ENCODE measurements at places on chromosomes 16 and 17.

DNA sequence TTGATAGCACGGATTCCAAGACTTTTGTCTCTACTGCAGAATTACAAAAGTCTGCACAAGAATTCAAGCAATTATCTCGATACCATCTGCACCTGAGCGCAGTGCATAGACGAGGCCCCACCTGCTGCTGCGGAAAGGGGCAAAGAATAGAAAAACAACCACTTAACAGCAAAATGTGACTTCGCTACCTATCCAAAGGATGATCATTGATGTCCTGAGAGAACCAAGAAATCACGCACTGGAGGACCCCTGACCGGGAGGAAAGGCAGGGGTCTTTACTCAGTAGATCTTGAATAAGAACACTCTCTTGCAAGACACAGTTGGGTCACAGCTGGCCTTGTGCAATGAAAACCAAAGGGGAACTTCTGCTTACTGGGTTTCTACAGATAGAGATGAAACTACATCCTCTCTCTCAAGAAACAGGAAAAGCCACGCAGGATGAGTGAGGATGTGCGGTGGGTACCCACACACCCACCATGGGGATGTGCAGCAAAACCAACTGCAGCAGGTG lies 147.4 kb upstream of the RPH3AL start:
- DNase-seq: no peak

- no peak for DNase-seq
Measured at GRCh38 chr16:86219655-86220445, 290.5 kb upstream of the FOXF1 start.

- DNase-seq: no peak
Measured at GRCh38 chr17:17019430-17019762, 22.9 kb upstream of the MPRIP start.

GRCh38 chr16:79429381-79430190 lies 171.0 kb downstream of the MAF start:
- DNase-seq: no peak

DNA sequence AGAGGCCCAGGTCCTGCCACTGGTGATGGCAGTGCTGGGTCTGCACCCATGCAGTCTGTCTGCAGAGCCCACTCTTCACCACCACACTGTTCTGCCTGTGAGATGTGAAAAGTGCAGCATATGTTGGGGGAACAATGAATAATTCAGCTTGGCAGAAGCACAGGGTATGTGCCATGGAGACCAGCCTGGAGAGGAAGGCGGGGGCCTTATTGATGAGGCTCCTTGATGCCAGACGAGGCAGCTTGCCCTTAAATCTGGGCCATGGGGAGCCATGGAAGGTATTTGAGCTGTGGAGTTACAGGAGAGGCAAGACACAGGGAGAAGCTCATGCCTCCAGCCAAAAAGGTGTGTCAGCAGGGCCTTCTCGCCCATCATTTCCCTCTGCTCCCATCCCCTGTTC lies 124.7 kb downstream of the C16orf78 start:
- no peak for DNase-seq

GRCh38 chr17:61064087-61064951 lies 335.3 kb upstream of the TBX2 start:
- no peak for DNase-seq

GRCh38 chr17:13337864-13338371 lies 263.8 kb downstream of the HS3ST3A1 start:
- no peak for DNase-seq

DNA sequence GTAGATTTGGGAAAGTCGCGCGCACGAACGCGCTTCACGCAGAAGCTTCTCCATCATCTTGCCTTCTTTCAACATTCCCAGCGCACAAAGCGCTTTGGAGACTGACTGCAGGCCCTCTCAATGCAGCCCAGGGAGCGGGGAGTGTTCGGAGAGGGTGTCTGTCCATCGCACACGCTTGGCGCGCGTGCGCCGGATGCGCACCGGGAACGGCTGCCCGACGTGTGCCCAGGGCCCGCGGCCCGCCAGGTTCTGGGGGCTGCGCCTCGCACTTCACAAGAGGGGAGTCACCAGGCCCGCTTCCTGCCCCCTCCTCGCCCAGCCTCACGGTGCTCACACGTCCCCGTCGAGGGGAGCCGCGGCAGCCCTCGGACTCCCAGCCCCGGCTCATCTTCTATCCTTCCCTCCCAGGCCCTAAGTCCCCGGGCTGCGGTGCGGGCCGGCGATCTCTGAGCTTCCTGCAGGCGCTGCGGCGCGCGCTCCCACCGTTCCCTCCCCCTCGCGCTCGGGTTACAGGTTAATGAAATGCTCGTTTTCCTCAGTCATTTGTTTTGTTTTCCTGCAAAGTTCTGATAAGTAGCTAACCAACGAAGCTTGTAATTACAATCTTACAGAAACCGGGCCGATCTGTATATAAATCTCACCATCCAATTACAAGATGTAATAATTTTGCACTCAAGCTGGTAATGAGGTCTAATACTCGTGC lies 2.8 kb upstream of the IRX3 start:
- no peak for DNase-seq

- no peak for DNase-seq
Measured at GRCh38 chr17:61593426-61593825, 2.4 kb upstream of the NACA2 start.

DNA sequence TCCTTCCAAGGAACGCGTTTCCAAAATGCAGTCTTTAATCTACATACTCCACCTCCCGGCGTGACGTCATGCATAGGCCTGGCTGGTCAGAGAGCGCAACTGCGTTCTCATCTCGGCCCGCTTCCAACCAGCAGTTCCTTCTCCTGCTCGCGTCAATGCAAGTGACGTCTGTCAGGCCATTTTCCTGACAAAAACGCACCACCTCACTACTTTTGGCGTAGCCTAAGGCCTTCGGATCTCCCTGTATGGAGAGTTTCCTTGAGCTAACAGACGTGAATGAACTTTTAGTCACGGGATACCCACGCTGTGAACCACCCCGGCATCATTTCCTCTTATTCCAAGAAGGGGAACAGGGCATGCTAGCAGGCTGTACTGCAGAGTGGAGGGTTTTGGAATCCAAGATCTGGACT lies 25.0 kb downstream of the TEX14 start:
- DNase-seq: peak; percentile 9

GRCh38 chr16:20369452-20370054 lies 17.0 kb upstream of the UMOD start:
- no peak for DNase-seq

DNA sequence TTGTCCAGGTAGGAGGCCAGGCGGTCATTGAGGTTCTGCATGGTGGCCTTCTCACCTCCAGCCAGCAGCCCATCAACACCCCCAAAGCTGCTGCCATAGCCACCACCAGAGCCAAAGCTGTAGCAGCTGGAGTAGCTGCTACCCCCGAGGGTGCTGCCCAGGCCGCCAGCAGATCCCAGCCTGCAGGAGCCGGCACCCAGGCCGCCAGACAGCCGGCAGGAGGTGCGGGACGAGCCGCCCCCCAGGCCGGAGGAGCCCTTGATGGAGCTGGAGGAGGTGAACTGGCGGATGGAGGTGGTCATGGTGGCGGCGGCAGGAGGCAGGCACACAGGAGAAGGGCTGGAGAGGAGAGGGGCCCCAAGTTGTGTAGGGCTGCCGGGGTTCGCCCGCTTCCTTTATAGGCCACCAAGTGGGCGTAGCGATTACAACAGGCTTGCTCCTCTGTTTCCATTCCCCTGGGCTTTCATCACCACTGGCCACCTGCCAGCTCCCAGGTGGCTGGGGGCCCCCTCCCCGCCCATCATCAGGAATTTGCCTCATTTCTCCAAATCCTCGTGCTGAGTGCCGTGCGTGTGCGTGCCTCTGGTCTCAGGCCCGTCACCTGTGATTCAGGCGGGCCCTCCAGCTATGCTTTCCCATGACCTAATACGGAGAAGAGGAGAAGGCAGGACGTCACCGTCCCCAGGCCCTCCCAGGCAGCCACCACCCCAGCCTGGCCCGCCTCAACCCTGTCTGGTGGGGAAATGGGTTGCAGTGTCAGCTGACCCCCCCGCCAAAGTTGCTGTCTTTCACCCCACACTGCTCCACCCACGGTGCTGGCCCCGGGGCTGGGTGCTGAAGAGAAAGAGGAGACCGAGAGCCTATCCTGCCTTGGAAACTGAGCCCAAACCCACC lies at the start of gene KRT17:
Gene KRT17, minus strand, starts transcription at position 368 of the 894 bp plus-strand sequence. Its CDS starts 66 bp downstream, at position 302.
- DNase-seq: no peak

- DNase-seq: peak; percentile 78
Measured at GRCh38 chr17:39244600-39245570, 19.1 kb upstream of the STAC2 start.

- DNase-seq: no peak
Measured at GRCh38 chr17:56902348-56902747, 11.5 kb downstream of the TRIM25 start.

GRCh38 chr16:27685807-27686206 lies 135.9 kb downstream of the KATNIP start:
- DNase-seq: no peak

DNA sequence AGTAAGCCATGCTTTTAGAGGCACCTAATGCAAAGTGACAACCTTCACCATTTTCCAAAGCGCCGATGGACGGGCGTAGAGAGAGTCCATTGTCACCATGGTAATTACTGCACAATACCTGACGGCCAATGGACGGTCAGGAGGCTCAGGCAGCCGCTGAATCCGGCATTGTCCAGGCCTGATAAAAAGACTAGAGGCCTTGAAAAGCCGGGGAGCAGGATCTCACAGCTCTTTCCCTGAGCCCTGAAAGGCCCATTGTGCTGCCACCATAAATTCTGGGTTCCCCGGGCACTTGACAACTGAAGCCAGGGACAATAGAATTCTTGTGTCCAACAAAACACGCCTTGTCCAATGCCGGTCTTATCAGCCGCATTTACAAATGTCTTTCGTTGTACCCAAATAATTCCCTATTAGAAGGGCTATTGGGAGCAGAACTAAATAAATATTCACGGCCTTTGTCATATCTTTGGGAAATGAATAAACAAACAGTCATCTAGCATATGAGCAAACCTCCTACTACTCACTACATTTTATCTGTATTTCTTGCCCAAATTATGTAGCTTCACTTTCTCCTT lies 62.4 kb downstream of the CDH11 start:
- no peak for DNase-seq

DNA sequence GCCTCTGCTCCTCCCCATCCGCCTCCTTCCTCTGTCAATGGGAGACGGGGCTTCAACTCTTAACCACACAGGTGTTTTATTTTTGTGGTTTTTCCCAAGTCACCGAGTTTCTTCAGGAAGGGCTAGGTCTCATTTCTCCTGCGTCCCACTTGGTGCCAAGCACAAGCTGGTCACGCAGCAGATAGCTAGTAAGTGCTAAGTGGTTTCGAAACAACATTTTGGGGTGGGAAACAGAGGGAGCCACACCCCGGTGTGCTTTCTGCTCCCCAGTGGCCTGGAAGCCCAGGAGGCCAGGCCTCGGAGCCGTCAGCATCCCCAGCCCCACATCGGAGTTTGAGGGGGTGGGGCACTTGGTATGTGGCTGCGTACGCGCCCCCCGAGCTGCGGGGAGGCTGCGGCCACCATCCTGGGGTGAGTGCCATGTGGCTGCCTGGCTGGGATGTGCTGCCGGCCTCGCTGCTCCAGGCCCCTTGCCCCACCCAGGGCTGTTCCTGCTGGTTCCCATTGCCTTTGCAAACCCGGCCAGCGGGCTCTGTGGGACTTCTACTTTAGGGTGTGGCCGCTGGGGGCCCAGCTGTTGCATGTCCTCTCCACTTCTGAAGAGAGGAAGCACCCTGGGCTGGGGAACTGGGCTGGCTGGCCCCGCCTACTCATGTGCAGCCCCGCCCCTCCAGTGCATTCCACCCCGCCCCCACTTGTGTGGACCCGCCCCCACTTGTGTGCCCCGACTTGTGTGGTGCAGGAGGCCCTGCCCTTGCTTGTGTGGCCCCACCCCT lies 55.6 kb downstream of the BAIAP2 start:
- DNase-seq: no peak

GRCh38 chr17:59108400-59109102 lies 1.9 kb upstream of the TRIM37 start:
- no peak for DNase-seq

GRCh38 chr16:19521471-19522396 lies at the start of gene GDE1:
GDE1 (minus strand) TSS chr16:19522098; CDS start chr16:19521964, 134 bp downstream.
- DNase-seq: peak; percentile 95

DNA sequence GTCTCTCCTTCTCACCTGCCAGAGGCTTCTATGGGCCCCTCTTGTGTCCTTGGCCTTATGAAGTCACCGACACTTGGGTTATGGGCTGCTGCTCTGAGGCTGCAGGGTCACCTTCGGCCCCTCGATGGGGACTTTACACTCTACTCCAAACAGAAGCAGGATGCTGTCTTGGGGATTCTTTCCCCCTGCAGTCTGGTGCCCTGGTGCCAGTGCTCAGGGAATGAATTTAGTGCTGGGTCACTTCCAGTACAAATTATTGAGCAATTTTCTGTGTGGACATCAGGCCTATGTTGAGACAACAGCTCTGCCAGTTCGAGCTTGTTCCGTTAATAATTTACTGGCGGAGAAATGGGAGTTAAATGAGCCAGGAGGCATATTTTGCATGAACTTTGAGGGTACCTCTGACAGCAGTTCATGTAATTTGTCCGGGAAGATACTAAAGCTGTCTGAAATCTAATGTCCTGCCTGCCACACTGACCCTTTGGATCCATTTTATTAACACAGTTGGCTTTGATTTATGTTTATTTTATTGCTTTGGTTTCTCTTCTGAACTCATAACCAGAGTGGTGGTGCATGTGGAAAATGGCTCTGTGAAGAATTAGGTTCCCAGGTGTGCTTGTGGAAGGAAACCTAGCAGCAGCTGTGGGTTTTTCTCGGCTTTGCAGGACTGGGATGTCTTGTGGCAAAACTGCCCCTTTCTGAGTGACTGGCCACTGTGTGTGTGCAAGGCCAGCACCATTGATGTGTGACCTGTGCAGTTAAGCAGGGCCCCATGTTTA lies 34.1 kb upstream of the DHX8 start:
- DNase-seq: no peak

- DNase-seq: peak; percentile 19
Measured at GRCh38 chr17:8326511-8327302, 12.9 kb upstream of the ODF4 start.

DNA sequence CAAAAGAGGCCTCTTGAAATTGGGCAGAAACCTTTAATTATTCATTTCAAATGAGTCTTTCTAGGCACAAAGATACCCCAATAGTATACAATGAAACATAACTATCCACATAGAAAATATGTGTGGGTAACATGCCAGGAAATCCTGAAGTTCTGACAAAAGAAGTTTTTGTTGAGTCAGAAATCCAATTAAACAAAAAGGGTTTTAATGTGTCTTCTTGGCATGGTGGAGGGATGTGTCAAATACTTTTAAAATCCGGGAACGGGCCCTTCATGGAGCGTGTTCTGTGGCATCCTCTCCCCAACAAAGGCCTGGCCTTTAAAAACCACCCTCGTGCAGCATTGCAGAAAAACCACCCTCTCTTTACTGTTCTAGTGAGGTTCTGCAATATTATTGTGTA lies 14.2 kb downstream of the CDRT4 start:
- DNase-seq: no peak

- no peak for DNase-seq
Measured at GRCh38 chr17:72411124-72411563, 290.3 kb downstream of the SOX9 start.

GRCh38 chr17:31692632-31693031 lies 166.4 kb downstream of the COPRS start:
- no peak for DNase-seq

- no peak for DNase-seq
Measured at GRCh38 chr16:85386467-85387170, 226.5 kb upstream of the GSE1 start.

GRCh38 chr17:74267987-74268499 lies 6.0 kb upstream of the DNAI2 start:
- DNase-seq: no peak

Measured in stimulated activated CD4-positive, alpha-beta T cell treated with anti-CD3 and anti-CD28 coated beads, Interleukin-4, amount 100 ng/mL, for 4 hours (primary cell).